ENCODE measurements at places on chromosomes 2 and 18. TPM values are rescaled to one million over a fixed set of nuclear protein-coding genes. Genes with fewer than 3 reads are reported as not detected.
A peak's percentile ranks its signal among the peaks of the same experiment; 100 is the strongest.

Gene LYG1
- total RNA-seq, result 0.77 TPM

Gene GKN1
- total RNA-seq, result not detected

Gene KHK
- total RNA-seq, result 4.0 TPM

Gene PSMA8
- total RNA-seq, result 0.20 TPM

Gene TUBB8B
- not detected for total RNA-seq

Gene POTEE
- not detected for total RNA-seq

Gene MARCHF4
- not detected for total RNA-seq

Gene TEKT4
- not detected for total RNA-seq

Gene FOXI3
- total RNA-seq, result not detected

Gene SERPINE2
- total RNA-seq, result 6.0 TPM

Gene ANKRD62
- not detected for total RNA-seq

Gene GPR39
- total RNA-seq, result not detected

Gene PRSS56
- 0.15 TPM for total RNA-seq

Gene PDE11A
- 4.4 TPM for total RNA-seq

Gene ALLC
- total RNA-seq, result not detected

Gene GAREM2
- total RNA-seq, result 3.6 TPM

Gene ITPRID2
- 68.4 TPM for total RNA-seq

DNA sequence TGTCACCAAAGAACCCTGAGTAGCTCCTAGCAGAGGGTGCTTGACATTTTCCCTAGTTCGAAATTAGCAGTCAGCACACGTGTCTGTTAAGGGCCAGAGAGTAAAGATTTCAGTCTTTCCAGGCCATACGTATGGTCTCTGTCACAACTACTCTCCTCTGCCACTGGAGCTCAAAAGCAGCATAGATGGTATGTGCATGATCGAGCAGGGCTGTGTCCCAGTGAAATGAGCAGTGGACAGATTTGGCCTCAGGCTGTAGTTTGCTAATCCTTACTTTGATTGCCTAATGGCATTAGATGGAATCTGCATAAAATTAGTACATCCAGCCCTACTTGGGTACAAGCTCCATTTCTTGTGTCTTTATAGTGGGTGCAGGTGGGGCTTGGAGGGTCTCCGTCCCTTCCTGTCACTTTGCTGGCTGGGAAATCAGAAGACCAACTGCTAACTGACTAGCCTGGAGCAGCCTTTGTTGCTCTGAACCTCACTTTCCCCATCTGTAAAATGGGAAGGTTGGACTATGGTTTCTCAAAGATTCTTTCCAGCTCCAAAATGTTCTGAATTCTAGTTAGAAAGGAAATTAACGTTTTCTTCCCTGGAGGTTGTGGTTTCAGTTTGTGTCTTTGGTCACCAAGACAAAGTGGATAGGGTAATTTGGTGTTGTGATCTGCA is 108.5 kb downstream of the GLI2 start:
- no peak for DNase-seq

GRCh38 chr2:162379719-162380580 is 36.0 kb downstream of the GCA start:
- DNase-seq, result no peak

DNA sequence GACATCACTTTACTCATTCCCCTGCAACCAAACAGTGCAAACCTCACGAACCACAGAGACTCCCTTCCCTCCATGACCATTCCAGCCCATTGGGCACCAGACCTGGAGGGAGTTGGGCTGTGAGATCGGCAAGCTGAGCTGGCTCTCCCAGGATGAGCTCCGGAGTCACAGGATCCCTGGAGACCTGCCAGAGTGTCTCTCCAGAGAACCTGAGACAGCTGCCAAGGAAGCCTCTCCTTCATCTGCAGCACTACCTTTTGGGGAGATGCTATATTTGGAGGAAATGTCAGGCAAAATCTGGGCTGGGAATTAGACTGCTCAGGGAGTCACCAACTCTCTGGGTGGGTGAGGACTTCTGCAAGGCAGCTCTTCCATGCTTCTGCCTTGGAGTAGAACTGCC is 417.4 kb downstream of the TNS1 start:
- DNase-seq, result no peak

DNA sequence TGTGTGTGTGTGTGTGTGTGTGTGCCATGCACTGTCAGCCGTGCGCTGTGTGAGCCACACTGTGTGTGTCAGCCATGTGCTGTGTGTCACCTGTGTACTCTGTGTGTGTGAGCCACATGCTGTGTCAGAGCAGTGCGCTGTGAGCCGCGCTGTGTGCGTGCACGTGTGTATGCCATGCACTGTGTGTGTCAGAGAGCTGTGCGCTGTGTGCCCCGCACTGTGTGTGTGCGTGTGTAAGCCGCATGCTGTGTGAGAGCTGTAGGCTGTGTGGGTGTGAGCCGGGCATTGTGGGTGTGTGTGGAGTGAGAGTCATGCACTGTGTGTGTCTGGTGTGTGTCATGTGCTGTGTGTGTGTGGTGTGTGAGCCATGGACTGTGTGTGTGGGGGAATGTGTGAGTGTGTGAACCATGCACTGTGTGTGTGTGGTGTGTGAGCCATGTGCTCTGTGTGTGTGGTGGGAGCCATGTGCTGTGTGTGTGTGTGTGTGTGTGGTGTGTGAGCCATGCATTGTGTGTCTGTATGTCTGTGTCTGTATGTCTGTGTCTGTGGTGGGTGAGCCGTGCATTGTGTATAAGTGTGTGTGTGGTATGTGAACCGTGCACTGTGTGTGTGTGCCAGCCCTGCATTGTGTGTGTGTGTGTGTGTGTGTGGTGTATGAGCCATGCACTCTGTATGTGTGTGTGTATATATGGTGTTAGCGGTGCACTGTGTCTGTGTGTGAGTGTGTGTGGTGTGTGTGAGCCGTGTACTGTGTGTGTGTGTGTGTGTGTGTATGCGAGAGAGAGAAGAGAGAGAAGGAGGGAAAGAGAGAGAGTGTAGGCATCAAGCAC is 106.4 kb upstream of the TPO start:
- DNase-seq, result no peak

DNA sequence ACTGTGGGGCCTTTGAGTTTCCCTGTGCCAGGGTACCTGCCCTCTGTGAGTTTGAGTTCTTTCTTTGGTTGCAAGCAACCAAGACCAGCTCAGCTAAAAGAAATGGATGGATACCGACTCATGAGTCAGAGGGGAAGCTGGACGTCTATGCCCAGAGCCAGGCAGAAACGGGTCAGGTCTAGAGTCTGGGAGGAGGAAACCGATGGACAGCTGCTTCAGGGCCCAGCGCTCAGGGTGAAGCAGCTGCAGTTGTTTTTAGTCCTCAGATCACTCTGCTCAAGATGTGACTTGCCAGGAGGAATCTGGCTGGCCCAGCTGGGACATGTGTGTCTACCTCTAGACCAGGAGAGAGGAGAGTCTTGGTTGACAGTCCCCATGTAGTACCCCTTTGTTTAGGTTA is 10.1 kb upstream of the TYMS start:
- DNase-seq, result no peak

DNA sequence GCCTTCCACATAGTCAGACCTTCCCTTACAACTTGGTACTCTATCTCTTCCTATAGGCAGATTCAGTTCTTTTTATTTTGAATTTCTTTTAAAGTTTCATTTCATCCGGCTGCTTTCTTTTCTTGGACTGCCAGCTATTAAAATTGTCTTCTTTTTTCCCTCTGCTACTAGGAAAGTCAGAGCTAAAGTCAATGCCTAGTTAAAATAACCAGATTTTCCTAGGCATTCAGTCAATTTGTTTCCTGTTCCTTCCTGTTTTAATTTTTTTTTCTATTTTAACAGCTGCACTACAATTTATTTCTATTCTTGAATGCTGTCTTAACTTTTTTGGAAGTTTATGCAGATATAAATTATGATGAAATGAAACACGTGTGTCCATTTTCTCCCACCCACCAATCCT is 84.8 kb downstream of the EVA1A start:
- DNase-seq, result no peak

DNA sequence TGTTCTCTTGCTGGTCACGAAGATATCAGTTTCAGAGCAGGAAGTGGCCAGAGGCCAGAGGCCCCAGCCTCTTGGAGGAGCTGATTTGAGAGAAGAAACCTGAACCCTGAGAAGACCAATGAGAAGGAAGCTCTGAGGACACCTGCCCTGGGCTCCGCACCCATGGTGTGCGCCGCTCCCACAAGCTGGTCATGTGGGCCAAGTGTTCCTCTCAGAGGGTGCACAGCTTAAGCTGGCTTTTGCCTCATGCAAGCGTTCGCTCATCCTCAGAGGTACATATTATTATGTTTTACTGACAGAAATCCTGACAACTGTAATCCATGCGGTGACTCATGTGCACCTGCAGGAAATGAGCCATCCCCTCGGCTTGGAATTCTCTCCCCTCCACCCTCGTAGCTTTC is 316.1 kb upstream of the MYT1L start:
- no peak for DNase-seq

DNA sequence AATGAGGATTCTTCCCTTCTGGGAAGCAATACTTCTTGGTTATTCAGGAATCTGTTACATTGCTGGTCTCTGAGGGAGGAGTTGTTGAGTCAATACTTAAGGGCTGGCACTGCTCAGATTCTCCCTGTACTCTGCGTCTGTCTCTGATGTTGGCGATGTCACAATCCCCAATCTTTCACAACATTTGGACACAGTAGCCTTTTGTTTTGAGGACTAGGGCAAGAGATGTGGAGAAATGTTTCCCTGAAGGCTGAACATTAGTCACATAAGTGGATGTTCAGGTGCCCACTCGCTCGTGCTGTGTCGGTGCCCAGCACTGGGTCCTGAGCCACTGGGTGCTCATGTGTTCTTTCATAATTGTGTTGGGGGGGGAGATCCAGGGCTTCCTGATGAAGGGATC is 55.0 kb downstream of the MAPK4 start:
- peak; percentile 33 for DNase-seq

- no peak for DNase-seq
These were observed 666.5 kb downstream of the DCDC2C start for GRCh38 chr2:4369826-4370419.

DNA sequence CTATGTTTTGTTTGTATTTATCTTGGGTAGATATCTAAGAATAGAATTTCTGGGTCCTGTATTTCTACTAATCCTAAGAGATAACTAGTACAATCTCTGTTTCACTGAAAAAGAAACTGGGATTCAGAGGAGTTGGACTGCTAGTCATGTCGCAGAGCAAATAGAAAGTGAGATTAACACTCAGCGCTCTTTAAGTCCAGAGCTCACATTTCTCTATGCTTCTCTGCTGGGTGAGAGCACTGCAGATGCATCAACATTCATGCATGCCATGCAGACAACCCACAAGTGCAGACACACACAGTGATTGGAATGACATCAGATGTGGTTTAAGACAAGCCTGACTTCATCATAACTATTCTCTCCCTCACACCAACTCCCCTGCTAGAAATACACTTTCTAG is 563.8 kb downstream of the TDRD15 start:
- DNase-seq, result no peak

- DNase-seq, result no peak
These were observed 82.1 kb downstream of the RNF144A start for GRCh38 chr2:6999211-6999877.

GRCh38 chr2:26840937-26841610 is 6.9 kb upstream of the DPYSL5 start:
- no peak for DNase-seq

GRCh38 chr2:16952368-16952767 is 286.7 kb upstream of the CYRIA start:
- no peak for DNase-seq

- no peak for DNase-seq
These were observed 1109.7 kb downstream of the LRP1B start for GRCh38 chr2:141021109-141021508.

- no peak for DNase-seq
These were observed 46.3 kb upstream of the TEX51 start for GRCh38 chr2:126852361-126852760.

DNA sequence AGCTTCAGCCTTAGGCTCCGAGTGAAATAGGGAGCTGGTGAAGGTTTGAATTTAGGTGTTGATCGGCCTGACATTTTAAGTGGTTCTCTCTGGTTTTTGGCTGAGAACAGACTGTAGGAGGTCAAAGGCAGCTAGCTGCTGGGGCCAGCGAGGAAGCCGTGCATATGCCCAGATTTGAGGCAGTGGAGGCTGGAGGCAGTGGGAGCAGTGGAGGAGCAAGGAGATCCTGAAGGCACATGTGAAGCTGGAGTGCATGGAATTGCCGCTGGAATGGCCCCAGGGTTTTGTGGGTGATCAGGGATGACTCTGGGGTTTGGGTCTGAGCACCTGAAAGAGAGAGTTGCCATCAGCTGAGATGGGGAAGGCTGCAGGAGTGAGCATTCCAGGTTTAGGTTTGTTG is 25.1 kb downstream of the STEAP3 start:
- DNase-seq, result no peak
